ENCODE measurements at places on chromosomes 2 and 18. TPM values are rescaled to one million over a fixed set of nuclear protein-coding genes. Genes with fewer than 3 reads are reported as not detected.

The CHST10 gene
- 5.1 TPM for total RNA-seq

The SOX11 gene
- total RNA-seq: 0.32 TPM

- no peak for DNase-seq
These were observed 74.2 kb upstream of the FHL2 start for GRCh38 chr2:105473011-105473410.

DNA sequence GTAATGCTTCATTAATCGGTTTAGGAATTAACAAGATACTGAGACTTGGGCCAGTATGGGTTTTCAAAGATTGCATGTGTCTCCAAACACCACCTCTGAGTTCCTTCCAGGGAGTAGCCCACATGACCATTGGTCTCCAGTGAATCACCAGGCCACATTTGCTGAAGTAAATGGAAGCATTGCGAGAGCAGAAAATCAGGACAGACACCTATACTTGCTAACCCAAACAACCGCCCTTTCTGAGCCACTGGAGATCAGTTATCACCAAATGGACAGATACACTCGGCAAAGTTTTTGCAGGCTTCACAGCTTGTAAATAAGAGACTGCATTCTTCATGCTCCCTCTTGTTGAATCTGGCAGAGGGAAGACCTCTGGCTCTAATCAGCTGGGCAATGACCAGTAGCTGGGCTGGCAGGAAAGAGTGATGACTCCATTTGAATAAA lies 40.9 kb downstream of the GATA6 start:
- no peak for DNase-seq
